ENCODE measurements at places on chromosomes 2 and 18. TPM values are rescaled to one million over a fixed set of nuclear protein-coding genes. Genes with fewer than 3 reads are reported as not detected.

GRCh38 chr2:108934583-108935245 lies 54.3 kb downstream of the EDAR start:
- no peak for DNase-seq

NAB1 gene
- total RNA-seq: 51.7 TPM

GRCh38 chr2:240647503-240648154 lies 22.3 kb downstream of the GPR35 start:
- DNase-seq: no peak

- DNase-seq: no peak
Observed at GRCh38 chr2:198327526-198327925, 523.1 kb downstream of the PLCL1 start.

DNA sequence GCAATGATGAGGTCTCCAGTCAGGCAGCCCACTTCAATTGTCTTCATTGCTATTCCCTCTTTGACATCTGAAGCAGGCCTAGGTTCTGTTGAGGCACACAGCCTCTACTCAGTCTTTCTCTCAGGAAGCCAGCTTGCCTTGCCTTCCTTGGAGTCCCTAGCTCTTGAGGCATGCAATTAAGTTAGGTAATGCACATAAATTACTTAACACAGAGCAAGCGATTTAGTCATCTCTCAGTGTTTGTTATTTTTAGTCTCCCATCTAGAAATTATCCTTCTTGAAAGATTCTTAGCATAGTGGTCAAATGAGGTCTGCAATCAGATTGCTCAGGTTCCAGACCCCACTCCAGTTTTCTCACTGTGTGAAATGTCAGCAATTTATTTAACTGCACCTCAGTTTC lies 32.0 kb downstream of the SULT1C4 start:
- DNase-seq: peak; percentile 37
